ENCODE measurements at places on chromosomes 4 and X.

GRCh38 chr4:124083711-124084110 is 628.8 kb downstream of the ANKRD50 start:
- DNase-seq: no peak

DNA sequence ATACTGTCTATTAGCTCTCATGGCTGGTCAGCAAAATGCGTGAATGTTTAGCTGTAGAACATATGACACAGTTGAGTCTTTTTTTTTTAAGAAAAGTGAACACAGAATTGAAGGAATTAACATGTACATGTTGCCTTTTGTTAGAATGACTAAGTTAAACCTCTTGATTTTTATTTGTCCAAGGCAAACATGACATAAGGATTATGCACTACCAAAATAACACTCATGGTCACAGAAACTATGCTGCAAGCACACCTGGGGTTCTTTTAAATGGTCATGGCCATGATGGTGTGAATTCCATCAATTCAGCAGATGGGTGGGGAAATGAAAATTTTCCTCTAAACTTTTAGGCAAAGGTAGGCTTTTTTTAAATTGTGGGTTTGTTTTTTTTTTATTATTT is 80.1 kb upstream of the CXCL13 start:
- DNase-seq: no peak

DNA sequence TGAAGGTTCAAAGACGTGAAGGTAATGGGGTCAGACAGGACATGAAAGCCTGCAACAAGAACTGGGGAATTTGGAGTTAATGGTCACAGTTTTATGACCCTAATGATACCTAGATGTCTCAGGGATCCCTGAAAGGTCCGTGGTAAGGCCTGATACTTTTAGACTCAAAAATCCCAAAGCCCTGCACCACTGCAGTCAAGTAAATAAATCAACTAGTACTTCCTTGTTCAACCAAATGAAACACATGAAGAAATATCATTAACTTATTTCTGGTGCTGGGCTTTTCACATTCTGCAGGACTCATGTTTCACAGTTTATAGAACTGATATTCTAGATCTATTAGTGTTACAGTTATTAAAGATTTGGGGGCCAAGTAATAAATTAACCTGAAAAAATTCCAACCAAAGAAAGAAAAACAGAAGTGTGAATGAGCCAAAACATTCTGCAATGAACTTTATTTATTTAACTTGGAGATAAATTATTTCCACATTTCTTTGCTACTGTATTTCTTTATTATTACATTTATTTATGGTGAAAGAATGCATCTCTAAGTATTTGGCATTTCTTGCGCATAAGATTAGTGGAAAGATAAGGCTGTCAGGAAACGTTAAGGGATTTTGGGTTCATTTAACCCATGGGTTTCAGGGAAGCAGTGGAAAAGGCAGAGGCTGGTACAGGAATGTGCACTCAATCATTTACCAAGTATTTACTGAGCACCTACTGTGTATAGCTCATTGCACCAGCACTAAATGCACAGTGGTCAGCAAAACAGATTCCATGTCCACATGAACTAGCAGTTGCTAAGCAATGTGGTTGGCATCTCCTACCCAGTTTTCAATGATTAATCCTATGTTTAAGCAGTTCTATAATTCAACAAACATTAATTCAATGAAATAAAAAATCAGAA is 8.7 kb downstream of the WDFY3 start:
- DNase-seq: no peak

DNA sequence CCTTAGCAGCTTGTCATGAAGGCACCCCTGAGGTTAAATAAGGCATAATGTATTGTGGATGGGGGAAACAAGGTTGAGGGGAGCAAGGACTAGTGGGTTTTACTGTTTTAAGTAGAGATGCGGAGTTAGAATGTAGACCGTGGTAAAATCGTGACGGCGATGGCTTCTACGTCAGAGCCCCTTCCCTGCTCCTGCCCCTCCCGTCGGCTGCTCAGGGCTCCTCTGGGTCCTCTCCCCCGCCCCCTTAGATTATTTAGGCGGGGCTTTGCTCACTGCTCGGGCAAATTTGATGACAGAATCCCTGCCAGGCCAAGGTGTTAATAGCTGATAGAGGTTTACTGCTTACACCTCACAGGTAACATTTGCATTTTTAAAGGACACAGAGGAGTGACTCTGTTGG is 2.3 kb downstream of the FRMPD3 start:
- DNase-seq: no peak

GRCh38 chr4:77576351-77576750 is 29.3 kb upstream of the CXCL13 start:
- DNase-seq: no peak

DNA sequence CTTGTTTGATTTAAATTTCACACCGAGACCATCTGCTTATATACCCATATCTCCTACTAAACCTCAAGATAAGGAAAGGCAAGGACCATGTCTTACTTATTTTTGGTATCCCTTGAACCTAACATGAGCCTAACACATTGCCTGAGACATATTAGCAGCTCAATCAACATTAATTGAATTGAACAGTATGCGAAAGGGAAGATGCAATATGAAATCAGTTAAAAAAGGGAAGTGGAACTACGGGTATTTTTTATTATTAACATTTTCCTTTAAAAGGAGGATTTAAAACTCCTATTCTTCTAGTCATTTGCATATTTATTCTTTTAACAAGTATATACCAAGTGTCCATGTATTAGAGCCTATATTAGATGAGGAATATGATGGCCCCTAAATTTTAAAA is 197.0 kb downstream of the CAMK2D start:
- no peak for DNase-seq

- DNase-seq: no peak
Measured at GRCh38 chr4:177482367-177482766, 40.1 kb upstream of the AGA start.

DNA sequence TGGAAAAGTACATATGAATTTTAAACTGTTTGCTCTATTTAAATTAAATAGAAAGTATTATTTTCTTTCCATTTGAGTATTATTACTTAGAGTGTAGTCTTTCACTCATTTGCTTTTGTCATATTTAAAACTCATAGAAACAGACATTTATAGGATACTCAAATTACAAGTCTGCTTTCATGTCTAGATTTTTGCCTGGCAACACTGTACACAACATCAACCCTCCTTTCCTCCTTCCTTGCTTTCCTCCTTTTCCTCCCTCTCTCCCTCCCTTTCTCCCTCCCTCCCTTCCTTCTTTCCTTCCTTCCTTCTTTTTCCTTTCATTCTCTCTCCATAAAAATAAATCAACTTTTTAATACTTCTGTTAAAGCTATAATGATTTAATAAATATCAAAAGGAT is 2361.2 kb downstream of the ARAP2 start:
- DNase-seq: no peak

- no peak for DNase-seq
Measured at GRCh38 chrX:150146271-150146896, 208.1 kb upstream of the EOLA2 start.

- DNase-seq: no peak
Measured at GRCh38 chr4:24858026-24858425, 54.8 kb downstream of the CCDC149 start.

DNA sequence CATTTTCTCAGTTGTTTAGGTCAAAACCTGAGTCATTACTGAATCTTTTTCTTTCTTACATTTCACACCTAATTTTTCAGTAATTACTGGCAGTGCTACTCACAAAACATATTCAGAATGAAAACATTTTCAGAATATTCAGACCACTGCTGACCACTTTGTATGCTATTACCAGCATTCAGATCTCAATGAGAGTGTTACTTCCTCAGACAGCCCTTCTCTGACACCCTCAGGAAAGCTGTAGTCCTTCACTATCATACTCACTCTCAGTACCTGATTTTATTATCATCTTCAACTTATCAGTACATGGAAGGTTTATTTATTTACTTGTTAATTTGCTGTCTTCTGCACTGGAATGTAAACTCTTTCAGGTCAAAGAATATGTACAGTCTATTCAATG is 12.3 kb upstream of the ALB start:
- DNase-seq: no peak

DNA sequence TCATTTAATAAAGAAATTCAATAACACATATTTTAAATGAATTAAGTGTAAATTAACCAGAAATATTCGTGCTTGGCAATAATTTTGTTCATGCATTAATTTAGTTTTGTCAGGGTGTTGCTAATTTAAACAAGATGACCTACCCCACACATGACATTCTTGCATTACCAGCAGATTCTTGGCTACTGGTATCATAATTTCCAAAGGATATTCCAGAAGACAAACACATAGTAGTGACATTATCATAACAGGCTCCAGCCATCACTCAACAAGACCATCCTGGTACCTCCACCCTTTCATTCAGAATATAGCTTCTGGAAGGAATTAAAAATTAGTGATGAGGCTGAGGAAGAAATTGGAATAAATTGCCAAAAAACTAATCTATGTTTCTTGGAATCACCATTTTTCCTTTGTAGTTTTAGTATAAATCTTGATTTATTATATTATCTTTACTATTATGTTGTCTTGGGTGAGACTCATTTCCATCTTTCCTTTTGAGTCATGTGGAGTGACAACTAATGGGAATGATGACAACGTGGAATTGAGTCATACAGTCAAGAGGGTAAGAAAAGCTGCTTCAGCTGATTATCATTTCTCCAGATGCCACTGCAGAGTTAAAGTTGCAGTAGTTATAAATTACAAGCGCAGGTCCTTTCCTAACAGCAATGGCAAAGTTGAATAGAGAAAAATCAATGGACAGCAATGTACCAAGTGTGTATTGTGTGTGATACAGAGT is 30.9 kb upstream of the HHIP start:
- no peak for DNase-seq

- DNase-seq: no peak
Measured at GRCh38 chrX:133380711-133381619, 34.3 kb downstream of the GPC4 start.

DNA sequence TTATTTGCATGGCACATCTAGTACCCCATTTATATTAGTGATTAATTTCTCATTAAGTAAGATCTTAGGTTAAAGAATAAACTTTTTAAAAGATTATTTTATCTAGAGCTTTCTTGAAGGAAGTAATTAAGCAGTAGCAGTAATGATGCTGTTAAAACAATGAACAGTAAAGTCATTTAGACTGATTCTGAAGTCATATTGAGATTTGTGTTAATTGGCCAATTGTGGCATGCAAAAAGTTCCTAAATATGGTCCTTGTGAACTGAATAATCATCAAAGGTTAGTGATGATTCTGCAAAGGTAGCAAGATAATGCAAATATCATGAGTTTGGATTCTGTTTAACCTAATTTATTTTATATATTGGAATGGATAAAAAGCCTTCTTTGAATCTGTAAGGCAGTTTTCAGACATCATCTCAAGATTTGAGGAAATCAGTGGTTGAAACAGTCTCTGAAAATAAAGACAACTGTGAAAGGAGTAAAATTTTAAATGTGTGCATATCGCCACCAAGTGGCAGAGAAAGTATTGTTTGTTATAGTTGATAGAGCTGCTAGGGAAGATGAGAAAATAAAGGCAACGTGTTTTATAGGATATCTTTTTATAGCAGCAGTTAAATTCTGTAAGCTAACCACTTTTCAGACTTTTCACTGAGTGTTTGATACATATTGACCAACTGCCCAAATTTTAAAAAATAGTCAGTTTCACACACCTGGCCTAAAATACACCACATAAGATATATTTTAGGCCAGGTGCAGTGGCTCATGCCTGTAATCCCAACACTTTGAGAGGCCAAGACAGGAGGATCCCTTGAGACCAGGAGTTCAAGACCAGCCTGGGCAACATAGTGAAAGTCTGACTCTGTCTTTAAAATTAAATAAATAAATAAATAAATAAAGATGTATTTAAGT is 79.6 kb downstream of the CCKAR start:
- no peak for DNase-seq

DNA sequence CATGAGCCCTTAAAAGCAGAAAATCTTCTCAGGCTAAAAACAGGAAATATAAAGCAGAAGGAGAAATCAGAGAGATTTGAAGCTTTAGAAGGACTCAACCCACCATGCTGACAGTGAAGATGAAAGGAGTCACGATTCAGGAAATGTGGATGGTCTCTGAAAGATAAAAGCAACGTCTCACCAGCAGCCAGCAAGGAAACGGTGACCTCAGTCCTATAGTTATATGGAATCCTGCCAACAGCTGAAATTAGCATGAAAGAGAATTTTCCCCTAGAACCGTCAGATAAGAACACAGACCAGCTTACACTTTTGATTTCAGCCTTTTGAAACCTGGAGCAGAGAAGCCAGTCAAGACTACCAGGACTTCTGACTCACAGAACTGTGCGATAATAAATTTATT is 715.7 kb upstream of the HTR2C start:
- no peak for DNase-seq

DNA sequence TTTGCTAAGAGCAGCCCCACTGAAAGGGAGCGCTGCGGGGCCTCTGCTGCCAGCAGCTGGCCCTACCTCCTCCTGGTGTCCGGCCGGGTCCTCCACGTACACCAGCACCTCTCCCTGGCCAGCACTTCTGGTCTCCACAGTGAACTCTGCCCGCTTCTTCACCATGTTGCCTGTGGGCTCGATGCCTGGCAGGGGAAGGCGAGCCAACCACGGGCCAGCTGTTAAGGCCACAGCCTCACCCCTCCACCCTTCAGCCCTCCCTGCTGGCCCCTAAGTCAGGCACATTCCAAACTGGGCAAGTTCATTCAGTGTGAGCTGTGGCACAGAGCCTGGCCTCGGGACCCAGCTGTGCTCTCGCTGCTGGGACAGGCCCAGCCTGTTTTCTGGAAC is 7.8 kb downstream of the FLNA start:
- no peak for DNase-seq

DNA sequence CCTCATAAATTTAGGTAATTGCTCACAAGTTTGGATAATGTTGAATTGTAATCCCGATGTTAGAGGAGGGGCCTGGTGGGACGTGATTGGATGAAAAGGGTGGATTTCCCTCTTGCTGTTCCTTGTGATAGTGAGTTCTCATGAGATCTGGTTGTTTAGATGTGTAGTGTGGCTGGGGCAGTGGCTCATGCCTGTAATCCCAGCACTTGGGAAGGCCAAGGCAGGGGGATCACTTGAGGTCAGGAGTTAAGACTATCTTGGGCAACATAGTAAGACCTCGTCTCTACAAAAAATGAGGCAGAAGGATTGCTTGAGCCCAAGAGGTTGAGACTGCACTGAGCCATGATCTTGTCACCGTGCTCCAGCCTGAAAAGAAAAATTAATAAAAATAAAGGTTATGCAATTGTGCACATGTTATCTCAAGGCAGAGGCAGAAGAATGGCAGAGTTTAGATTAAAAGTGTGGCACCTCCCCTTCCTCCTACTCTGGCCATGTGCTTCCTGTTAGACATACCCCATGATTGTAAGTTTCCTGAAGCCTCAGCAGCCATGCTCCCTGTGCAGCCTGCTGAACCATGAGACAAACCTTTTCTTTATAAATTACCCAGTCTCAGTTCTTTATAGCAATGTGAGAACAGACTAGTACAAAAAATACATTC is 36.5 kb downstream of the ERVMER34-1 start:
- DNase-seq: no peak

Measured in stimulated activated CD8-positive, alpha-beta memory T cell treated with anti-CD3 and anti-CD28 coated beads, Interleukin-4, amount 100 ng/mL, for 1 hour (primary cell).